ENCODE measurements at places on chromosomes 7 and 10.

GRCh38 chr10:110269374-110270318 lies 35.1 kb downstream of the SMNDC1 start:
- peak; percentile 59 for DNase-seq

- DNase-seq, result no peak
These were observed 81.6 kb upstream of the ETV1 start for GRCh38 chr7:14071045-14071444.

GRCh38 chr10:115295213-115295805 lies 202.1 kb downstream of the ATRNL1 start:
- DNase-seq, result no peak

DNA sequence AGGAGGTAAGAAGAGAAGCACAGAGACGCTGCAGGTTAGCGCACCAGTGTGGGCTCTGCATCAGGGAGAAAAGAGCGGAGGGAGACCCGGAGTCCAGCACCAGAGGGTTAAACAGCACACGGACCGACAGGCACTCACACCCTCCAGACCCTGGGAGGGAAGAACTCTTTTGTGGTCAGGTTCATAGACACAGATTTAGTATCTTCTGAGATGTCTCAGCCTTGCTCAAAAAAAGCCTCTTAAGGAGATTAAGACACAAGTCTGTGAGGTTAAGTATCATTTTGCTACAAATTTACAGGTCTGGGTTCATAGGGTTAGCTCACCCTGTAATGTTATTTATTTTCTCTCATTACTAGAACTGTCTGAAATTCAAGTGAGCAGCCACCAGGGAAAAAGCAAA lies 16.8 kb upstream of the NDST2 start:
- no peak for DNase-seq

DNA sequence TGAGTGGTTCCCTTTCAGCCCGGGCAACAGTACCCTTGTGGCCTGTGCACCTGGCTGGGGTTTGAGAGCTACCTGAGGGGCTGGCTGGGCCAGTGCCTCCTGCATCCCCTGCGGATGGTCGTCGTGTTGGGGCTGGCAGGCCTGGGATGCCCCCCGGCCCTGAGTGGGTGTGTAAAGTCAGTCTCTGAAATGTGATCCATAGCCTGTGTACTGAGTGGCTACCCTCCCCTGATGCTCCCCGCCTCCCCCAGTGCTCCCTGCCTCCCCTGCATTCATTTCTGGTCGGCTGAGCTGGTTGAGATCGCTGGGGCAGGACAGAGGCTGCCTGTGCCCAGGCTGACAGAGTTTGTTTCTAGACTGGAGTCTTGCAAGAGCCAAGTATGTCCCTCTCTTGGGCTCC lies 9.3 kb downstream of the ZNF316 start:
- DNase-seq, result no peak

- no peak for DNase-seq
These were observed 1150.0 kb upstream of the POT1 start for GRCh38 chr7:126079581-126079980.

DNA sequence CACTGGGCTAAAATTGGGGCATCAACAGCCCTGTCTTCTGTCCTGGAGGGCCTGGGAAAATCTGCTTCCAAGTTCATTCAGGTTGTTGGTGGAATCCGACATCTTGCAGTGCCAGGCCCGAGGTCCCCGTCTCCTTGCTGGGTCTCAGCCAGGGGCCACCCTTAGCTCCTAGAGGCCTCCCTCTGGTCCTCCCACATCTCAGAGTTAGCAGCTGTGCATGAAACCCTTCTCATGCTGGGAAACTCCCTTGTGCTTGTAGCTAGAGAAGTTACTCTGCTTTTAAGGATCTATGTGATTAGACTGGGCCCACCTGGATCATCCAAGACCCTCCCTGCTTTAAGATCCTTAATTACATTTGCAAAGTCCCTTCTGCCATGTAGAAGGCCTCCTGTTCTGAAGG lies 15.3 kb downstream of the HIP1 start:
- DNase-seq, result no peak

DNA sequence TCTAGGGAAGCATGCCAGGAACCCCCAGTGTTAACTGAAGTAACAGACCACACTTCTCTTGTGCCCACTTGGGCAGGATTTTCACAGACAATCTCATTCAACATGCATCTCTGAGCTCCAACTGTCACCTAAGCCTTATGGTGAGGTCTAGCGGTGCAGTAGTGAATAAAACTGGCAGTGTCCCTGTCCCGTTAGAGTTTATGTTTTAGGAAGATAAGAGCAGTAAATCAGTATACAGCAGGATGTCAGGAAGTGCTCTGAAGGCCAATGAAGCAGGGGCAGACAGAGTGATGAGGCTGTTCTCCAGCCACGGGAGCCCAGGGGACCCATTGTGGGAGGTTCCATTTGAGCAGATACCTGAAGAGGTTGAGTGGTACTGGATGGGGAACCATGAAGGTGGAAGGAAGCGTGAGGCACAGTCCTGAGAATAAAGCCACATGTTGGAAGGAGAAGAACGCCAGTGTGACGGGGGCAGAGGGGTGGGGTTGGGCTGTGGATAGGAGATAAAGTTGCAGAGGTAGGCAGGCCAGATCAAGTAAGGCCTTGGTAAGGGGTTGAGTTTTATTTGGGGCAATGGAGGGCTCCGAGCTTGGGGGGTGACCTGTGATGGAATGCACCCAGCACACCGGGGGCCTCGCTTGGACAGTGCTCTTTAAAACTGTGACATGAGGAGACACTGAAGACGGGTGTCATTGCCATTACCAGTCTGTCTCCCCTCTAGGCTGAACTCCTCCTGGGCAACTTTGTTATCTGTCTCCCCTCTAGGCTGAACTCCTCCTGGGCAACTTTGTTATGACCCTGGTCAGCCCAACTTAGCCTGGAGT lies 6.6 kb downstream of the GDF10 start:
- no peak for DNase-seq

DNA sequence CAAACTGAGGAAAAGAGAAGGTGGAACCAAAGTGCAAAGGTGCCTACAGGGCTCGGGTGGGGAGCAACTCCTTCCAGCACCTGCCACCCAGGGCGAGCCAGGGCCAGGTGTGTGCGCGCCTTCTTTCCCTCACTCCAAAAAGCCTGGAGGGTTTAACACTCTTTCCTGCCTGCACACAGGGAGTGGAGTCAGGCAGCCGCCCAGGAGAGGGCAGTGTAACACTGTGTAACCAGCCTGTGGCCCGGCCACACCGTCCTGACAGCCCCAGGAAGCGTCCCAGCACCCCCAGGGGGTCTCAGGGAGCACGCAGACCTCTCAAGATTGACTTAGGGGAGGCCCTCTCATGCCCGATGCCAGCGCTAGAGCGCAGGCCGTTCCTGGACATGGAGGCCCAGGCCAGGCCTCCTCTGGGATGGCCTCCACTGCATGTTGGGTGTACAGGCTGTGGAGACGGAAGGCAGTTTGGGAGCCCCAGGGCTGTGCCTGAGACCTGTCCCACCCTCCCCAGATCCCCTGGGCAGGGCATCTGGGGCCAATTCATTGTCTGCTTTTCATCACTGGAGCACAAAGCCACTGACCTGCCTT lies 13.4 kb downstream of the BRI3 start:
- peak; percentile 66 for DNase-seq

GRCh38 chr10:102225646-102226541 lies at the start of gene ELOVL3:
Gene ELOVL3, plus strand, starts transcription at chr10:102226299. Its CDS starts 250 bp downstream, at chr10:102226549.
- peak; percentile 97 for DNase-seq

GRCh38 chr7:91847876-91848588 lies 32.5 kb downstream of the MTERF1 start:
- no peak for DNase-seq

DNA sequence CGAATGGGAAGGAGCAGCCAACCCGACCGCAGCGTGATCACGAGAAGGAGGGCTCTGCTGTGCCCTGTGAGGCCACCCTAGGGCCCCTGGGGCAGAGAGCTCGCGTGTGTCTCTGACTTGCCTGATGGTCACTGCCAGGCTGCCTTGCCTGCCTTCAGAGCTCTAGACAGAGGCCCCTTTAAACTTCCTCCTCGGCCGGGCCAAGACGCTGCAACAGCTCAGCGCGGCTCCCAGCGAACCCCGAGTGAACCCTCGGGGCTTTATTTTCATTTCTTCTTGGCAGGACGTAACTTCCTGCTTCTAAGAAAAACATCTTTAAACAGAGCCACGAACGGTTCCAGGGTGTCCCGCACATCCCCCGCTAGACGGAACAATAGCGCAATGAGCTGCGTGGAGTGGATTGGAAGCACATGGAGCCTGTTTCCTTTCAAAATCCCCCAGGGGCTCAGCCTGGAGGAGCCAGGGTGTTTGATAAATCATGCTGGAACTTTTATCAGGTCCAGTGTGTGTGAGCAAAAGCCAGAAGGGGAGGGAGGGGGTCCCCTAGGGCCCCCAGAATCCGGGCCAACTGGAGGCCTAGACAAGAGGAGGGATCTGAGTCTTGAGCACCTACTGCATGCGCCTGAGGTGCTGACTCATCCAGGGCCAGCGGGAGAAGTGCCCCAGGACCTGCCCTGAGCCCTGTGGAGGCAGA lies 134.1 kb upstream of the GDF10 start:
- DNase-seq, result no peak

GRCh38 chr7:44050121-44050914 lies 5.8 kb downstream of the DBNL start:
- DNase-seq, result no peak

DNA sequence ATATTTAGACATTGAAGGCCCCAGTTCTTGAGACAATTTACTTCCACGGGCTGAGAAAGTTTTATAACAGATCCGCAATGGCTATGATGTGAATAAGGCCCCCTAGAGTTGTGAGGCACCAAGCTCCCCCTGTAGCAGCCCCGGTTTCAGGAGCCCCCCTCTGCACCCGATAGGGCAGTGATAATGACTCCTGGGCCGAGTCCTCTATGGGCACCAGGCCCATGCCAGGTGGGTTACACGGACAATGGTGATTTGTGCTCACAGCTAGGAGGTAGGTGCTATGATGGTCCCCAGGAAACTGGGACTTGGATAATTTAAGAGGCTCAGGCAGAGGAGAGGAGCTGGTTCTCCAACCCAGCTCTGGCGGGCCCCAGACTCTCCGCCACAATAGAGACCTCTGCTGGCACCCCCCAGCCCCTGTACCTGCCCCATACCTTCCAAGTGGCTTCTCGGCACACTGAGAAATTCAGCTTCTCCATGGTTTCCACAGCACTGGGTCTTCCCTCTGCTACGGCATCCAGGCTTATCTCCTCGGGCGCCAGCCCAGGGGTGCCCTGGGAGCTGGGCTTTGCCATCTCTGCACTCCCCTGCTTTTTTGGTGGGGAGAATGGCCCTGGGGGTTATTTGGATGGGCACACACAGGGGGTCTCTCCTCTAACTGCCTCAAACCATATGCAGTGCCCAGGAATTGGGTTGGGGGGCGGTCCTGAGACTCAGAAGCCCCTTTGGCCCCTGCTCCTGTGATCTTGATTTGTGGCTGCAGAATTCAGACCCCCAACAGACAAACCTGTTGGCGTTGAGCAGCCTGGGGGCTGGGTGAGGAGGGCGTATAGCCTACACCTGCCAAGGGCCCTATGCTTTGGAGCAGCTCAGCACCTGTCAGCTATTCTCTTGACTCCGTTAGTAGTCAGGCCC lies 12.2 kb upstream of the KCP start:
- DNase-seq, result no peak

GRCh38 chr10:115953281-115953680 lies 319.7 kb downstream of the GFRA1 start:
- DNase-seq, result no peak

DNA sequence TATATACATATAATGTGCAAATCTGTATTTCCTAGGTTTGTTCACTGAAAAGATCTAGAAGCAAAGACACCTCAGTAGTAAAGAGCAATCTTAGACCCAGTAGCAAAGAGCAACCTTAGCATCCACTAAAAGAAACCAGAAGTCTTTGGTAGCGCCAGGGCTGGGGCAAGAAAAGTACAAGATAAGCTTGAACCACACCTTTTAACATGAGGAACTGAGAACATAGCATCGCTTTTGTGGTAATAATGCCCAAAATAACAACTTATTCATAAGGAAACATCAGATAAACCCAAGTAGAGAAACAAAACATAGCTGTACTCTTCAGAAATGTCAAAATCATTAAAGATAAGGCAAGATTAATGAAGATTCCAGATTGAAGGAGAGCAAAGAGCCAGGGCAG lies 173.4 kb downstream of the IMMP2L start:
- DNase-seq, result no peak

- peak; percentile 71 for DNase-seq
These were observed 63.7 kb upstream of the CREB5 start for GRCh38 chr7:28348636-28349035.

DNA sequence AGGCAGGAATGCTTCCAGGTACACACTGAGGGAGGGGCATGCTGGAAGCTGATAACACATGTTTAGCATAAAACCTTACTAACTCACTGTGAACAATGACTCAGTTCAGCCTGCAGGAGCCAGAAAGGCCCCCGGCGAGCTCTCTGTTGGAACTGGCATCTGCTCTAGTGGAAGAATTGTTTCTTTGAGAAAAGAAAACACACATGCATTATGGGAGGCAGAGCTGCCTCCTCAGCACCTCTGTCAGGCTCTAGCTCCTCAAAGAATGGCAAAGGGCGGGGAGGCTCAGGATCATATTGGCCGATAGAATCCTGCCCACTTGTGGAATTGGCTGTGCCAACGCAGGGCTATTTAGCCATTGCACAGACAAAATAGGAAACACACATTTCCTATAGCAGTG lies 338.3 kb downstream of the CXCL12 start:
- no peak for DNase-seq

GRCh38 chr10:114626841-114627240 lies 31.2 kb downstream of the ABLIM1 start:
- no peak for DNase-seq

GRCh38 chr10:21617267-21617666 lies 83.2 kb downstream of the MLLT10 start:
- DNase-seq, result no peak

DNA sequence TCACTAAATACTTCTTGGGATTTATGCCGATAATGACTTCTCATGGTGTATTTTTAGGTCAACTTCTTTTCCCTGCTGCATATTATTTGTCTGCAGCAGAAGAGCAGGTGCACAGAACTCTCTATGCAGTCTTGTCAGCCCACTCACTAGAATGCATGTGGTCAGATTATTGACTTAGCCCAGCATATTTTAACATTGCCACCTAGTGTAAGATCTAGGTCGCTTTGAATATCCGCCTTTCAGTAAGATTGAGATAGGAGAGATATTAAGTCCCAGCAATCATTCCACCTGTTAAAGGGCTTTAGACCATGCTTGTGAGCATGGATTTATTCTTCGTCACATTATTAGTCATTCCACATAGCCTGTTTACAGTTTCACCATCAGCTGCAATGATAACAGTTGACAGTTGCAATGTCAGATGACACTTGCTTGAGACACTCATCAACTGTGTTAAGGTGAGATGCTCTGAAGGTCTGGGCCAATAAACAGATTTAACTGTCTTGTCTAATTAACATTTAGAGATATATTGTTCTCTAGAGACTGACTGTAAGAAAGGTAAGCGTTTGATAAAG lies 491.7 kb downstream of the ARL4A start:
- DNase-seq, result no peak

- no peak for DNase-seq
These were observed 77.9 kb downstream of the ARHGAP21 start for GRCh38 chr10:24645784-24646183.

- DNase-seq, result no peak
These were observed 74.2 kb downstream of the LSM5 start for GRCh38 chr7:32415936-32416335.

GRCh38 chr7:131653418-131654248 lies 97.2 kb upstream of the PODXL start:
- DNase-seq, result no peak

- no peak for DNase-seq
These were observed 44.0 kb upstream of the ANK3 start for GRCh38 chr10:60433684-60434083.

GRCh38 chr7:142795339-142795863 lies 24.6 kb downstream of the PRSS2 start:
- no peak for DNase-seq

GRCh38 chr7:151014950-151015349 lies 9.3 kb downstream of the ATG9B start:
- no peak for DNase-seq

GRCh38 chr10:122445469-122445868 lies 9.0 kb upstream of the ARMS2 start:
- DNase-seq, result no peak

All from cerebellar cortex (tissue), 1 donor.